ENCODE measurements at places on chromosomes 5 and 9. TPM values are rescaled to one million over a fixed set of nuclear protein-coding genes. Genes with fewer than 3 reads are reported as not detected.

Gene DBH
- 0.06 TPM for total RNA-seq

Gene DPH7
- total RNA-seq = 19.9 TPM

Gene MEIKIN
- not detected for total RNA-seq

Gene PSD2
- not detected for total RNA-seq

Gene PKD2L2
- not detected for total RNA-seq

Gene C5orf22
- 21.8 TPM for total RNA-seq
